ENCODE measurements at places on chromosomes 3 and 15.

GRCh38 chr3:31999907-32000439, 18.4 kb downstream of the ZNF860 start:
- DNase-seq, result no peak

- no peak for DNase-seq
Observed at GRCh38 chr3:114307832-114308231, 14.0 kb downstream of the TIGIT start.

DNA sequence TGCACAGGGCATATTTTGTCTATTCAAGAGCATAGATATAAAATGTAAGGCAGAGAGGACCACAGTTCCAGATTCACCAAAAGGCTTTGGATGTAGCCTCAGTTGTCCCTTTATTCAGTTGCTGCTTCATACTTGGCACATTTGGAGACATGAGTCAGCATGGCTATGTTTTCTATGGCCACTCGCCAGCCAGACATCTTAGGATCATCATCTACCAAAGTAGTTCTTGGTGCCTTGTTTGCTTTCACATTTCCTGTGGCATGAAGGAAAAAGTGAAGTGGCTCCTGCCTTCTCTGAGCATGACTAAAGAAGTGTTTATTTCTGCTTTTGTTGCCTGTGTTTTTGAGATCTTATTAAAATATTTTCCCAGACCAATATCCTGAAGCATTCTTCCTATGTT, 7.2 kb downstream of the SUSD5 start:
- DNase-seq, result peak; percentile 38

DNA sequence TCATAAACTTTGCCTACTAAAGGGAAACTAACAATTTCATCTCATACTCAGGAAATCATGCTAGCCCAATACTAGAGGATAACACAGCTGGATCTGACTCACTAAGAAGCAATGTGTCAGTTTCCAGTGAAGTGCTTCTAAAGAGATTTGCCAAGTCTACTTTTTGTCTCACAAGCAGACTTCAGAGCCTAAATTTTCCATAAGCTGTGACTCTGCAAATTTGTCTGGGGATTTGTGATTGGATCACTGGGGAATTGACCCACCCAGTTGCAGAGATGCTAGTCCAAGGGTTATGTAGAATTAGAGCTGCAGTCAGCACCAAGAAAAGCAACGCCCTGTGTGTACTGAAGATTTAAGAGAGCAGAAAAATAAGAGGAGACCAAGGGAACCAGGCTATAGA, 647.1 kb downstream of the NTRK3 start:
- peak; percentile 93 for DNase-seq

- DNase-seq, result no peak
Observed at GRCh38 chr3:39434574-39434973, 28.1 kb downstream of the RPSA start.
